NCI-H1930 (cell line): ENCODE measurements at places on chromosomes 2 and 18.

GRCh38 chr2:118689456-118689855 lies 158.0 kb downstream of the EN1 start:
- no peak for DNase-seq

GRCh38 chr2:143823876-143824275 lies 694.7 kb downstream of the ARHGAP15 start:
- no peak for DNase-seq

DNA sequence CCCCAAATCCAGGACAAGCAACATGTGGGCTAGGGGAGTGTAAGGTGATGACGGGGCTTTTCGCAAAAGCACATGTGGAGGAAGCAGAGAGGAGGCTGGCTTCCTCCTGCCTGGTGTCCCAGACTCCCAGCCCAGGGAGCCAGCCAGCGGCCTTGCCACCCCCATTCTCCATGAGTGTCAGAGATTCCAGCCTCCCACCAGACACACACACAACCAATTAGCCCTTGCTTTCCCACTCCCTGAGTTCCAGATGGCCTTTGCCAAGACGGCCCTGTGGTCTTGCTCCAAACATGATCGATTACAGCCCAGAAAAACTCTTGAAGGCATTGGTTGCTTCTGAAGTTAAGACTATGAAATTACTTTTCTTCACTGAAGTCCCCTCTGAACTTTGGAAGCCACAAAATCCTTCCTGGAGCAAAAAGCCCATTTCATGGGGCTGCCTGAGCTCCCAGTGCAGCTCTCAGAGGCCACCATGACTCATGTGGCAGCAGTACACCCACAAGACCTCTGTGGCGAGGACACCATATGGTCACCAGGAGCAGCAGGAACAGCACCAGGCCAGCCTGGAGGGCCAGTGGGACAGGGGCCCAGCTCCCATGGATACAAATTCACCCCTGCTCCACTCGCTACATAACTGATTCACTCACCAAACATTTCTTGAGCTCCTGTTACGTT lies 69.1 kb upstream of the PID1 start:
- no peak for DNase-seq

- DNase-seq: no peak
Observed at GRCh38 chr18:10131460-10132395, 217.9 kb downstream of the VAPA start.
